ENCODE measurements at places on chromosomes 2 and 18.

DNA sequence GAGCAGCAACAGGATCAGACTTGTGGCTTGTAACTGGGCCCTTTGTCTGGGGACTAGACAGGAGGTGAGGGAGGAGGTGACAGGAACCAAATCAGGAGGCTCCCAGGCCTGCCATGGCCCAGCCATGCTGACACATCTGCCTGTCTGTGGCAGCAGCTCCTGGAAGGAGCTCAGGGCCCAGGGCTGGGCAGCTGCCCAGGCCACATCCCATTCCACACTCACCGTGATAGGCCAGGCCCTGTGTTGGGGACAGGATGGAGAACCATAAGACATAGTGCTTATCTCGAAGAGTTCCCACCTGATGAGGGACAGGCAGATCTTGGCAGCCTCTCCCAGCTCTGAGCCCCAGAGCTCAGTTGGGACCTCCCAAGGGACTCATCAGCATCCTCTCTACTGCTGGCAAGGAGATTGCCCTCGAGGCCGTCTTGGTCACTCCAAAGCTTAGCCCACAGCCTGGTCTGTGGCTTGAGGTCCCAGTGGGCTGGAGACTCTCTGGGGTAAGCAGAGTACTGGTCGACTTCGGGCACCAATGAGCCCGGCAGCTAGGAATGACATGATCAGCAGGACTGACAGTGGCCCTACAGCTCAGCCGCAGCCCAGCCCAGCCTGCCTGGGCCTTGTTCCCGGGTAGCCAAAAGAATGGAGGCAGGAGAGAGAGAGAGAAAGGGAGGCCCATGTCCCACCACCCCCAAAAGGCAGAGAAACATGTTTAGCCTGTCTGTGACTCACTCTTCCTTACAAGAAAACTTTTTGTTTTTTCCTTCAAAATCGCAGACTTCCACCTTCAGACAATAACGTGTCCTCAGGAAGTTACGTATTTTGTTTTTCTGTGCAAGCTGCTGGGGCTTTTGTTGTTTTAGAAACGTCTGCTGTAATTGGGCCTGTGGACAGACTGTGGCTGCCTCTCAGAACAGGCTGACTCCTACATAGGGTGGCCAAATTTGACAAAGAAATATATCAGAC is 82.1 kb downstream of the HS1BP3 start:
- peaks cover 4% of the 10 kb centered on the region for H3K4me1 ChIP-seq
- peaks cover 6% of the 10 kb centered on the region for H3K27me3 ChIP-seq
- H3K36me3 ChIP-seq, result no peaks in the 10 kb centered on the region
- DNase-seq, result no peak
- H3K4me3 ChIP-seq, result no peak overlapping the region

DNA sequence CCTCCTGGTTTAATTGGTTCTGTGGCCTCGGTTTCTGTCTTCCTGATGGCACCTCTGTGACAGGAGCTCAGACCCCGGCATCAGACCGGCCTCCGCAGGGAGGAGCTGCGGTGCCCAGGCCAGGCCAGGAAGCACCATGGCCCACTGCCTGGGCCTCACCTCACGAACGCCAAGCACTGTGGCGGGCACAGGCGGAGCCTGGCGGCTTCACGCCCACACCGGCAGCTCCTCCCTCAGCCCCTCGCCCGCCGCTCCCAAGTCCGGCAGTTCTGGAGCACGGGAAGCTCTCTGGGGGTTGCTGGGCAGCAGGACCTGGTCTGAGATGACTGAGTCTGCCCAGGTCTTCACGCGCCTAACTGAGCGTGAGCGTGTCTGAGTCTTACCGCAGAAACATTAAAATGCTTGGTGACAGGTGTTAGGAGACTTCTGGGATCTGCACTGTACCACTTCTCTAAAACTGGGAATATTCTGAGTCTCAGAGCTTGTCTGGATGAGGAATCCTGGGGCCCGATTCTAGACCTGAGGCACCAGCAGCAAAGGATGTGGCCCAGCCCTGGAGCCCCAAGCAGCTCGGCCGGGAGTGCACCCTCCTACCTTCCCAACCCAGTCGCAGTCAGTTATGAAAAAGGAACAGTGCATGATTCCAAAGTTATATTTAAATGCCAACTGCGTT is 21.9 kb downstream of the RTP5 start:
- DNase-seq, result no peak
- H3K4me1 ChIP-seq, result peaks cover 13% of the 10 kb centered on the region
- H3K36me3 ChIP-seq, result peaks cover 22% of the 10 kb centered on the region
- no peak overlapping the region for H3K4me3 ChIP-seq

- no peaks in the 10 kb centered on the region for H3K27me3 ChIP-seq
- no peak overlapping the region for H3K4me3 ChIP-seq
- no peak for DNase-seq
- H3K4me1 ChIP-seq, result no peaks in the 10 kb centered on the region
- H3K27ac ChIP-seq, result no peak overlapping the region
Measured at GRCh38 chr2:180840641-180841040, 139.8 kb upstream of the UBE2E3 start.

- DNase-seq, result no peak
- H3K4me1 ChIP-seq, result peaks cover 12% of the 10 kb centered on the region
- peaks cover 26% of the 10 kb centered on the region for H3K36me3 ChIP-seq
- H3K27ac ChIP-seq, result no peak overlapping the region
Measured at GRCh38 chr2:111210036-111210435, 89.3 kb downstream of the BCL2L11 start.

- H3K4me3 ChIP-seq, result no peak overlapping the region
- H3K27me3 ChIP-seq, result peaks cover 2% of the 10 kb centered on the region
- no peak for DNase-seq
Measured at GRCh38 chr18:56096861-56097260, 508.9 kb upstream of the TCF4 start.
